ENCODE measurements at places on chromosomes 13 and 19.

DNA sequence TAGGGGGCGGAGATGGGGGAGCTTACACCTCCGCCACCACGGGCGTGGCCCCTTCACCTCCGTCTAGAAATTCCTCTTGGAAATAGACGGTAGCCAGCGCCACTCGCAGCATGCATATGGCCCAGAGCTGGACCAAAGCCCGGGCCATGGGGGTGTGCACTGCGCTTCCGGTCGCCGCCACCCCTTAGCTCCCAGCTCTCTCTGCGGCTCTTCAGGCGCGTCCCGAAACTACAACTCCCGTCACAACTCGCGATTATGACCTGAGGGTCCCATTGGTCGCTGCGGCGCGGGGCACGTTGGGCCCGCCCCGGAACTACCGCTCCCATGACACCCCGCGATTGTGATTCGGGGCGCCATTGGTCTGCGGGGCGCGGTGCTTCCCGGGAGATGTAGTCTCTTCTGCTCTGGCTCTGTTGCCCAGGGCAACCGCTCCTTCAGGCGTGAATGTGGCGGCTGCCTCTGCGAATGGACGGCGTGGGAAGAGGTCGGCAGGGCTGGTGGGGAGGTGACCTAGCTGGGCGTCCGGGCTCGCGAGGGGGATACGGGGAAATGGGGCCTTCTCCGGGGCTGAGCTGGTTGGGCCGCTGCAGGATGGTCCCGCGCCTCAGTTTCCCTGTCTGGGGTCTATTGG, at the start of the genes C19orf44 and CALR3:
TSS of gene C19orf44 (plus strand) at position 413 of the 631 bp plus-strand sequence. CDS start 4,399 bp downstream, outside the sequence.
TSS of gene CALR3 (minus strand) at position 186 of the 631 bp plus-strand sequence. CDS start at position 148, 38 bp downstream.
- peak; percentile 98 for DNase-seq

- no peak for DNase-seq
These were observed 13.7 kb downstream of the FAM124A start for GRCh38 chr13:51235756-51236490.

DNA sequence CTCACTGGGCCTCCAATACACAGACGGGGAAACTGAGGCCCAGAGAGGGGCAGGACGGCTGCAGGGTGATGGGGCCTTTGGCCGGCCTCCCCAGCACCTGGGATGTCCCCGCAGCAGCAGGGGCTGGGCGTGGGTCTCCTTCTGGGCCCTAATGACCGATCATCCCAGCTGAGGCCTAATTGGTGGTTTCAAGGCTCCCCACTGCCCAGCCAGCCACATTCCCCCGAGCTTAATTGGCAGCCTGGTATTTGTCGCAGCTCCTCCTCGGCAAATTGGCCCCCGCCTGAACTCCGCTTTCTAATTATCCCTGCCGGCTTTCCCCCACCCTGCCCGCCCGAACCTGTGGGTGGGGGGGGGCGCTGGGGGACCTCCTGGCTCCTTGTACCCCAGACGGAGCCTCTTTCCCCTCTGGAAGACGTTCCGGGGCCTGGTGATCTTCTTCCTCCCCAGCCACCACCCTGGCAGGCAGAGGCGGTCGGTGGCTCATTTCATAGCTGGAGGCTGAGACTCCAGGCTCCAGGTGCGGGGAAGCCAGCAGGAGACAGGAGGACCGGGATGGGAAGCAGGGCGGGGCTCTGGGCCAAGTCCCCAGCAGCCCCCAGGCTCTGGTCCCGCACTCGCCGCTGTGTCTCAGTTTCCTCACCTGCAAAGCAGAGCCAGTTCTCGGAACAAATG, 27.2 kb upstream of the WDR18 start:
- DNase-seq: no peak

- DNase-seq: peak; percentile 93
These were observed 1.5 kb downstream of the MYADM start for GRCh38 chr19:53868892-53869804.

- no peak for DNase-seq
These were observed 207.9 kb upstream of the CSNK1A1L start for GRCh38 chr13:37313372-37313771.

GRCh38 chr19:42176990-42177685, 40.3 kb downstream of the DEDD2 start:
- DNase-seq: peak; percentile 73

DNA sequence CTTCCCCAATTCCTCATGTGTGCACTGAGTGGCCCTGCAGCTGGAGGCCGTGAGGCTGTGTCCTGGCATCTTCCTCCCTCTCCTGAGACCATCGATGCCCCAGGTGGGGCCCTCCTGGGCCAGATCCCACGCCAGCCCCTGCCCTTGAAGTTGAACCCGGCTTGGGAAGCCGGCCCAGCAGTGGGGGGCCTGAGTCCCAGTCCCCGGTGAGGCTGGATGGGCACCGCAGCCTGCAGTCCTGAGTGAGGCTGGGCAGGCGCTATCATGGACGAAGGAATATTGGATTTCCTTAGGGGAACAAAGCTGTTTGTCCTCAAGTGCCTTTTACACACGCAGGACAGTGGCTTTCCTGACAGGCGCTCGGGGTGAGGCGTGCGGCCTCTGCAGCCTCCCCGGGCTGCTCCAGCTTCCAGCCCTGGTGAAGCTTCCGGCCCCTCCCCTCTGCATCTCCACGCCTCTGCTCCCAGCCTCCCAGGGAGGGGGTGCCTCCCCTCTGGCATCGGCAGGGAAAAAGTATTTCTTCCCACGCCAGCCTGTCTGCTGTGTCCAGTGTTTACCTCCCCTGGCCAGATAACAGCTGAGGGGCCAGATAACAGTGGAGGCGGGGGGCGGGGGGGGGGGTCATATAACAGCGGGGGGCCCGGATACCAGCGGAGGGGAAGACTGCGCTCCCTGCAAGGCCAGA, 159.5 kb downstream of the KDM4B start:
- no peak for DNase-seq

DNA sequence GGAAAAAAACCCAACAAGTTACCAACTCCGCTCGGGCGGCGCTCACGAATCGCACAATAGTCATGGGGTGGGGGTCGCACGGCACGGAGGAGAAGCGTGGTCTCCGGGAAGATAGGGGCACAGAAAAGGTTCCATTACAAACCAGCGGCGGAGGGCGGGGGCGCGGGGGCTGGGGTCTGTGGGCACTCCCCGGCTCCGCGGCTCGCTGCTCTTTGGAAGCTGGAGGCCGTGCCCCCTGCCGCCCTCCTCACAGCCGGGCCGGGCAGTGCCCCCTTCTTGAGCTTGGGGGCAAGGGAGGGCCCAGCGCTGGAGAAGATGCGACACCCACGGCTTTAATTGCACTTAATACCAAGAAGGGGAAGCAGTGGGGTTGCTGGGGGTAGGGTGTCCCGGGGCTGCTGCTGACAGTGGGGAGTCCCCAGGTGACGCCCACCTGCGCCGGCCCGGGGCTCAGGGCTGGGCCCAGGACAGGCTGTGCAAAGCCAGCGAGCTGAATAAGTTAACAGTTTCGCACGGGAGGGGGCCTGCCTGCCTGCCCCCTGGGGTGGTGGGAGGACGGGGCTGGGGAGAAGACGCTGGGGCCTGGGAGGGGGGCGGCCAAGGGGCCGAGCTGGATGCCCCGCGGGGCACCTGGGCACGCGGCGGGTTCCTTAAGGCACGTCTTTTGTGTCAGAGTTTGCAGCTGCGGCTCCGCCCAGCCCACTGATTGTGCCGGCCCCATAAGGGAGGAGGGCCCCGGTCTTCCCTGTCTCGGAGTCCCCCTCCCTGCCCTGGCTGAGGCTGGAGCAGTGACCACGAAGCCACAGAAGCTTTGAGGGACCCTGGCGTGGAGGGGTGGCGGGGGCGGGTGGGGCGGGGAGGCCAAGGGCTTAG, 9.8 kb downstream of the DCAF15 start:
- no peak for DNase-seq
